Cortex of kidney (tissue), 1 donor: ENCODE measurements at places on chromosomes 11 and 22.

GRCh38 chr11:35839368-35840161 is 104.3 kb upstream of the LDLRAD3 start:
- DNase-seq: no peak

DNA sequence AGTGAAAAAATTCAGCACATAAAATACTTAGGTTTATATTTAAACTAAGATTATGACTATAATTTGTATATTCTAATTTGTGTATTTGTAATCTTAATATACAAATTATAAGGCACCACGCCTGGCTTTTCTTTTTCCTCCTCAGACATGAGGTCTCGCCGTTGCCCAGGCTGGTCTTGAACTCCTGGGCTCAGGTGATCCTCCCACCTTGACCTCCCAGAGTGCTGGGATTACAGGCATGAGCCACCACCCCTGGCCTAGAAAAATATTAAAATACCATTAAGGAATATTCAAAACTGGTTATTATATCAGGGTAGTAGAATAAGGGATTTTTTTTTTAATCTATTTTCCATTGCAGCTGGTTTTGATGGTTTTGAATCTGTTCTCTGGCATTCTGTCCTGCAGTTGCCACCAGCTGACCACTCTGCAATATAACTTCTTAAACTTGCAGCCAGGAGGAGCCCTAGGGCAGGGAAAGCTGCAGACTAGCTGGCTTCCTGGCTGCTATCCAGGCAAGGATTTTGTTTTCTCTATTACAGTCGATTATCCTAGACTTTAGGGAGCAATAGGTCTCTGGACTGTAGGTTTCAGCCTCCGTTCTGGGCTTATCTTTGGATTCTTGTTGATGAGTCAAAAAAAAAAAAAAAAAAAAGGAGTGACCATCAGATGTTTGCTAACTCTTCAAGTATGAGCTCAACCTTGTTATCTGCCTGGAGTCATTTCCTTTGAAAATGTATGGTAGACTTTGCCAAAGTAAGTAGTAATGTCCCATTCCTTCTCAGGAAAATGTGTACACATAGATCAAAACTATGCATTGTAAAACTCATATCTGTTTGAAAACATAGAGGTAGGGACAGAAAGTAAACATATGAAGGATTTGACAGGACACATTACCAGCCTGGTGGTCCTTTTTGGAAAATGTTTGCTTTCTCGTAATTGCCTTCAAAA is 13.2 kb downstream of the POLA2 start:
- DNase-seq: no peak

DNA sequence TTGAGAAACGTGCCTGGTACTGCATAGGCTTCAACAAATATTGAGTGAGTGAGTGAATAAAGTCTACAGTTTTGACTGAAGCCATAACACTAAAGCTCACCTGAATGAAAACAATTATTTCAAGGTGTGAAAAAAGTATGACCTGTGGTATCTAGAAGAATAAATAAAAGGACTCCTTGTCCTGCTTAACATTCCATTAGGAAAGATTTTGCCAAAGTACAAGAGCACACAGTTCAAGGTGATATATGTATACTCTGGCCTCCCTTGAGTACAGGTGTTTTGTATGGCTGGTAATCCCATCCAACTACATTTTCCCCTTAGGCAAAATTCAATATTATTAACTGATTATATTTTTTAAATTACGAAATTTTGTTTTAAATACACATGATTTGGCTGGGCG is 1.8 kb upstream of the CREBZF start:
- DNase-seq: no peak

GRCh38 chr11:32438346-32438865 is 3.1 kb upstream of the WT1 start:
- DNase-seq: no peak

DNA sequence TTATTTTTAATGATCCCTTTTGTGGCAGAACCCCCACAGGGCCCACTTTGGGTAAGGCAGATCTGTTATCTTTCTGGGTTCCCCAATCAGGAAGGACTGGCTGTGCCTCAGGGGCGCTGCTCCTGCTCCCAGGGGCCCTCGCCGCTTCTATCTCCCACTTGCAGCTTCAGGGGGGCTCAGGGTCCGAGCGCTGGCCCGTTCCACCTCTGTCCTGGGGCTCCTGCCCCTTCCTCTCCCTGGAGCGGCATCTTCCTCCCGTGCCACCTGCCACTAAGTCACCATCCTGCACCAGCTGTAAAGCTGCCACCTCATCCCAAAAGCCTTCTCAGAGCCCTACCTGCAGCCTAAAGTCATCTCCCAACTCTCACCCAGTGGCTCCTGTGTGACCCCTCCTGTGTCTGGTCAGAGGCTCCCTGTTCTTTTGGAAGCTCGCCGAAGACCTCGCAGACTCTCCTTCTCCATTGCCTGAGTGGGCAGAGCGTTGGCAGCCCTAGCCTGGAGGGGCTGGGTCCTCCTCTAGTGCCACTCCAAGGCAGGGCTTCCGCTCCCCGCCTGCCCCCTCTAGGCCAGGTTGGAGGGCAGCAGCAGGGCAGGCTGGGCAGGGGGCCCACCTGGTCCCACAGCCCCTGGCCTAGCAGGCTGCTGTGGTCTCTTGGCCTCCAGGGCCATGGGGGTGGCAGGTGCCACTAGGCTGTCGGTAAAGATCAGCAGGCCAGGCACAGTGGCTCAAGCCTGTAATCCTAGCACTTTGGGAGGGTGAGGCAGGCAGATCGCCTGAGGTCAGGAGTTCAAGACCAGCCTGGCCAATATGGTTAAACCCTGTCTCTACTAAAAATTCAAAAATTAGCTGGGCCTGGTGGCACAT is 106.7 kb downstream of the MORC2 start:
- DNase-seq: no peak

DNA sequence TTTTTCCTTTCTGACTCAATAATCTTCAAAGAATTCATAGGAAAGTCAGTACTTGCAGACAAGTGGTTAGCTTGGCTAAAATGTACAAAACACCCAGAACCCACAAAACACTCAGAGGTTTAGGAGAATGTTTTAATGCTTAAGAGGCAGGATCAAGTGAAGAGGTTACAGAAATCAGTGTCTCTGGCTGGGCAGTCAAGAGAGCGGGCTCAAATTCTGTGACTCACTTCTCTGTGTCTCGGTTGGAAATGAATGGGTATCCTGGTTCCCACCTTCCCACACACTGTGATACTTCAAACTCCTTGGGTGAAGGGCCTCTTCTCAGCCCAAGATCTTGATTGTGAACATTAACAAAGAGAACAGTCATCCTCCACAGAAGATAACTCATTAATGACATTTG is 3.8 kb downstream of the MPEG1 start:
- no peak for DNase-seq

DNA sequence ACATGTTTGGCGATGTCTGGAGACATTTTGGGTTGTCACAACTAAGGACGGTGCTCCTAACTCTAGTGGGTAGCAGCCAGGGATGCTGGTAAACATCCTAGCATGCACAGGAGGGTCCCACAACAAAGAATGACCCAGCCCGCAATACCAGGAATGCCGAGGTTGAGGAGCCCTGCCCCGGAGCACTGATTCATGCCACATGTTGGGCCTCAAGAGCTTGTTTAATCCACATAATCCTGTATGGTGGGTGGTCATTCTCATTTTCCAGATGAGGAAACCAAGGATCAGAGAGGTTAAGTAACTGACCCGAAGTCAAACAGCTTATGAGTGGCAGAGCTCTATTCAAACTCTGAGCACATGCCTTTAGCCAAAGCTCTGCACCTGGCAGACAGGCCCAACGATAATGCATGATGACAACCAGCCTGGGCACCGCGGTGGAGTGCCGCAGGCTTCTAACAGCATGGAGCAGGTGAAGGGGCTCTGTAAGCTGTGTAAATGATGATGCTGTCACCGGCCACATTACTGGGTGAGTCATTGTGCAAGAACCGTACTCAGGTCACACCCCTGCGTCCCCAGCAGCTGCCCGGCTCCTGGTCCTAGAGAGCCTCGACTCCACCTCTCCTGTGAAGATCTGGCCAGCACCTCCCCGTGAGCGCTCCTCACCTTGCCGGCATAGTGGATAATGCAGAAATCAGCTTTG is 58.6 kb downstream of the APOL1 start:
- DNase-seq: no peak

DNA sequence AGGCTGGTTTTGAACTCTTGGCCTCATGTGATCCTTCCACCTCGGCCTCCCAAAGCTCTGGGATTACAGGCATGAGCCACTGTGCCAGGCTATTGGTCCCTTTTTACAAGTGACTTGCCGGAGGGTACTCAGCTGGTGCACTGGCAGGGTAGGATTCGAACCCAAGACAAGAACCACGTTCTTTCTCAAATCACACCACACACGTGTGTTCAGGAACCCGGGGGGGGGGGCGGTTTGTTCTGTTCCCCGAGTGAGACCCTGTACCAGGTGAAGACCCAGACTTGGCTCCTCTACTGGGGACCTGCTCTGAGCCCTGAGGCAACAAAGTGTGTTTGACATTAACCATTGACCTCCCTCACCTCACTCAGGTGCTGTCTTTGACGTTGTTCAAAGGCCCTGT is 3.8 kb upstream of the YWHAH start:
- no peak for DNase-seq
